ENCODE measurements at places on chromosomes 11 and 22.

- DNase-seq, result no peak
These were observed 7.6 kb downstream of the OR9G1 start for GRCh38 chr11:56706486-56706885.

- DNase-seq, result no peak
These were observed 379 bp upstream of the RAB38 start for GRCh38 chr11:88175569-88176075.

DNA sequence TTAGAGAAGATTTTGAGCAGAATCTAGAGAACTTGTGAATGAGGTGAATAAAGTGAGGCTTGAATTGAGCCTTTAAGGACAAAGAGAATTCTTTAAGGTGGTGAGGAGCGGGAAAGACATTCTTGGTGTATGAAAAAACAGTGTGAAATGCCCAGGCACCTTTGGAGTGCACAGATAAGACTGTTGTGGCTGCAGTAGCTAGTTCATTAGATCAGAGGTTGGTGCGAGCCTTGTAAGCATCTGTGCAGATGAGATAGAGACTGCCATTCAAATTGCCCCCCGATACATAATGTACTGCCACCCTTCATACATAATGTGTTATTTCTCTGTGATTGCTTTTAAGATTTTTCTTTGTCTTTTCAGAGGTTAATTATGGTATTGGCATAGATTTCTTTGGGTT, 31.3 kb downstream of the ATXN10 start:
- no peak for DNase-seq

DNA sequence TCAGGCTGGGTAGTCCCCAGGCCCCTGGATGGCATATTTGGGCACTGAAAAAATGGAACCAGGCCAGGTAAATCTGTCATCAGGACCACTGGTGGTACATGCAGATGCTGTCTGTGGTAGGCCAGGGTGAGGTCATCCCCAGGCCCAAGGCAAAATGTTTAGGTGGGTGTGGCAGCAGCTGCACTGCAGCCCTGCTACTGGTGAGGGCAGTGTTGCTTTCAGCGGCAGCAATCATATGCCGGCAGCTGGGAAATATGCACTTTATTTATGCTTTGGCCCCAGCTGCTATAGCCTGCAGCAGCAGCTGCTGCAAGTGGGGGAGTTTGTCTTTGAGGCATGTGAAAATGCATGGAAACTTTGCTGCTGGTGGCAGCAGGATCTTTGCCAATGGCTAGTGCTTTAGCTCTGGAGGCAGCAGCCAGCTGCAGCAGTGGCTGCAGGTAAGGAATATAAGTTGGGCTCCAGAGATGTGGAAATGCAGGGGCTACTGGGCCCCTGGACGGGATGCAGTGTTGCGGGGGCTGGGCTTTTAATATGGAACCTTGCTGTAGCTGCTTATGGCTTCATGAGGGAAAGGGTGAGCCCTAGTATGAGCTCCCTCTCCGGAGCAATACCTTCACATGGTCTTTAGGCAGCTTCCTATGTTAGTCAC, 365.7 kb upstream of the CADM1 start:
- DNase-seq, result no peak

DNA sequence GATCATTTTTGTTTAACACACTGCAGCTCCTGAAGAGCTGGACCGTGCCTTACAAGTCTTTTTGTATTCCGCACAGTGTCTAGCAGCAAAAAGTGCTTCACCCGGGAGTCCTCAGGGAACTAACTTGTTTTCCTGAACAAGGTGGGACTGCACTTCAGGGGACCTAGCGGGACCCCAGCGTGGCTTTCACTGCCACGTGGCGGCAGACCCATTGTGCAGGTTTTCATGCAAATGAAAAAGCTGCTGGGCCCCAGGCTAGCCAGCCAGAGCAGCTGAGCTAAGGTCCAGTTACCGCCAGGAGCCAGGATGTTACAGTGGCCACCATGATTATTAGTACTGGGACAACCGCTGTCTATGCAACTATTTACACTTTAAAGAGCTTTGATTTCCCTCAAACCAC, 90.6 kb downstream of the FAR1 start:
- no peak for DNase-seq

DNA sequence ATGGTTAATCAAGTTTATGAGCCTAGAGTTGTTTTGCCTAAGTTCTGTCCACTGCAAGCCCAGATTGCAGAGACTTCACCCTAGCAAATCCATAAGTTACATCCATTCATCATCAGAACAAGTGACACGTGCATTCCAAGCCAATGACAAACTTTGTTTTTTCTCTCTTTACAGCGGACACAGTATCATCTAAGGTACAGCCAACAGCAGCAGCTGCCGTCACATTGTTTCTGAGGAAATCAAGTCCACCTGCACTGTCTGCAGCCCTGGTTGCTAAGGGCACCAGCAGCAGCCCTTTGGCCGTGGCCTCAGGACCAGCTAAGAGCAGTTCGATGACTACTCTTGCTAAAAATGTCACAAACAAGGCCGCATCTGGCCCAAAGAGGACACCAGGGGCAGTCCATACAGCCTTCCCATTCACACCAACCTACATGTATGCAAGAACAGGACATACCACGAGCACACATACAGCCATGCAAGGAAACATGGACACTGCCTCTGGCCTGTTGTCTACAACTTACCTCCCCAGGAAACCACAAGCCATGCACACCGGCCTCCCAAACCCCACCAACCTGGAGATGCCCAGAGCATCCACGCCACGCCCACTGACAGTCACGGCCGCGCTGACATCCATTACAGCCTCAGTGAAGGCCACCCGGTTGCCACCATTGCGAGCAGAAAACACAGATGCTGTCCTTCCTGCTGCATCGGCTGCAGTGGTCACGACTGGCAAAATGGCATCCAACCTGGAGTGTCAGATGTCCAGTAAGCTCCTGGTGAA, 155.8 kb downstream of the C11orf91 start:
- DNase-seq, result no peak

- no peak for DNase-seq
These were observed 50.1 kb upstream of the RASSF10 start for GRCh38 chr11:12958986-12959385.

DNA sequence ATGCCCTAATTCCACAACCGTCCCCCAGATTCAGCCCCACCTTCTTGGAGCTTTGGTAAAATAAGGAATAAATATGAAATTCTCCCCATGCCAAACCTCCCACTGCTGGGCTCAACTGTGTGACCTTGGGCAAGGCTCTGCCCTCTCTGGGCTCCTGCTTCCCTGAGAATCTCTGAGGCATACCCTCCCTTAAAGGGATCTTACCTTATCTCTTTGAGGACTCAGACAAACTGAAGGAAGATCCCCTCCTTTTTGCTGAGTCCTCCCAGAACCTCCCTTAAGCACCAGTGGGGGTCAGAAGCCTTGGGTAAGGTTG, 2.7 kb downstream of the CD248 start:
- DNase-seq, result no peak

DNA sequence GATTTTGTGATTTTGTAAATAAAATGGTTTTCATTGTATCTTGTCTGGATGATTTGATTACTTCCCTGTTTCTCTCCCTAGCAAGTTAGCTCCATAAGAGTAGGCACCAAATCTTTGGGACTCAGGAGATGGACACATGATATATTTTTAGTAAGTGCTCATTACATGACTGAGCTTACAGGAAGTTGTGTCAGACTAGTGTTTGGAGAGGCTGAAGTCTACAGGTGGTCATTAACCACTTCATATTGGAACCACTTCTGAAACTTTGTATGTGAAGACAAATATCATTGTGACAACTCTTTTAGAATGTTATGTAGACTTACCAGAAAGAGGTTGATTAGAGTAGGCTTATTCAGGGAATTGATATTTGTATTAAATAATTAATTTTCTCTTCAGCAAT, 19.1 kb downstream of the ARHGAP42 start:
- DNase-seq, result no peak

DNA sequence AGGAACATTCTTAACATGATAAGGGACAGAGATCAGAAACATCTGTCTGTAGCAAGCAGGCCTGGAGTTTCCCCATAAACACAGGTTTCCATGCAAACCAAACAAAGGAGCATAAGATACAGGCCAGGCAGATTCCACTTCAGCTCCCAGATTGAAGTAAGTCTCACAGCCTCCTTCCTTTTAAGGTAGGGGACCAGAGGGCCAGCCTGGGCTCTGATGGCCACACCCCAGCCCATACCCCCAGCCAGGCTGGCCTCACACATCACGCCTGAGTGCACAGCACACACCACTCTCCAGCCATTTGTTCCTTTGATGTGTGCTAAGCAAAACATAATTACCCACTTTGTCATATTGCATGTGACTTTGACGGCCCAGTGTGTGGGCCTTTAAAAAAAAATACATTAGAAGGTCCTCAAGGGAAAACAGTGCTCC, 518.7 kb downstream of the NTM start:
- no peak for DNase-seq

GRCh38 chr11:825366-826226, 2.1 kb upstream of the CRACR2B start:
- no peak for DNase-seq

DNA sequence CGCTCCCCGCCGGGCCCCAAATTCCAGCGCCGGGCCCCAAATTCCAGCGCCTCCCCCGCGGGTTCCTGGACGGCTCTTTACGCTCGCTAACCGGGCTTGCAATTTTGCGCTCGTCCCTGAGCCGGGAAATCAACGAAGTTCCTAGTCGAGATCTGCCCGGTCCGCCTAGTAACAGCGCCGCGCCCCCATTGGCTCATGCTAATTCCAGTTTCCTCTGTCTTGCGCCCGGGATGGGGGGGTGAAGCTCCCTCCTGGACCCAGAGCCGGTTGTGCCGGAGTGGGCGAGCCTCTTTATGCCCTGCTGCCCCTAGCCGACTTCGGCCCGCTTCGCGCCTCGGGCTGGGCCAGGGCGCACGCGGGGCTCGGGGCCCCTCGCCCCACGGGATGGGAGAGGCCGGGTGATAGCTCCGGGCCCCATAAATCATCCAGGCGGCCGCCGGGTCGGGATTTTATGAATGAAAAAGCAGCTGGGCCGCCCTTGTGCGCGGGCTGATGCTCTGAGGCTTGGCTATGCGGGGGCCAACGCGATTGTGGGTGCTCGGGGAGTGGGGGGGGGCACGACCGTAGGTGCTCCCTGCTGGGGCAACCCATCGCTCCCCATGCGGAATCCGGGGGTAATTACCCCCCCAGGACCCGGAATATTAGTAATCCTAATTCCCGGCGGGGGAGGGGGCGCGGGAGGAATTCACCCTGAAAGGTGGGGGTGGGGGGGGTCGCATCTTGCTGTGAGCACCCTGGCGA, 1.8 kb upstream of the CCND1 start:
- no peak for DNase-seq

GRCh38 chr11:59943997-59944714, 5.9 kb downstream of the OOSP1 start:
- no peak for DNase-seq

- DNase-seq, result no peak
These were observed 18.9 kb downstream of the AP1B1 start for GRCh38 chr22:29369460-29369859.

DNA sequence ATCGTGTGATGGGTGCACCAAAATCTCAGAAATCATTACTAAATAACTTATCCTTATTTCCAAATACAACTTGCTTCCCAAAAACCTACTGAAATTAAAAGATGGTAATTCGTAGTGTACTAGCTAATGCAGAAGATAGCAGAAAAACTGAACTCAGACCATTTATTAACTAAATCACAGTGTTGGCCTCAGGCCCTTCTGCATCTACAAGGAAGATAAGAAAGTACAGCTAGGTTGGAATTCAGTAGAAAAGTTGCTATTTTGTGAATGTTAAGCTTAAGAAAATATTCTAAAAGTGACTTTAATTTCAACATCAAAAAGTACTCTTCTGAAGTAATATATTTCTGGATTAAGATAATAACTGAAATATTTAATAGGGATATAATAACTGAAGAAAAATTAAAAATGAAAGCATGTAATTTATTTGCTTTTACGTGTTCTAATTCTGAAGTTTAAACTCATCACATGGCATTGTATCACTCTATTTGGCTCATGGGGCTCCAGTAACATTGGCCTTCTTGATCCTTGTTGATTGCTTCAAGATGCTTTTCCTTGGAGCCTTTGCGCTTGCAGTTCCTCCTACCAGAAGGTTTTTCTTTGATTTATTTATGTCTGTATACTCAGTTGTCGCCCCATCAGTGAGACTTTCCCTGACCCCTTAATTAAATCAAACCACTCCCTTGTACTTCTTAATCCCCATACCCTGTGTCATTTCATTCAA, 847.9 kb upstream of the ANO3 start:
- no peak for DNase-seq

GRCh38 chr11:131476266-131476665, 105.9 kb downstream of the NTM start:
- no peak for DNase-seq

DNA sequence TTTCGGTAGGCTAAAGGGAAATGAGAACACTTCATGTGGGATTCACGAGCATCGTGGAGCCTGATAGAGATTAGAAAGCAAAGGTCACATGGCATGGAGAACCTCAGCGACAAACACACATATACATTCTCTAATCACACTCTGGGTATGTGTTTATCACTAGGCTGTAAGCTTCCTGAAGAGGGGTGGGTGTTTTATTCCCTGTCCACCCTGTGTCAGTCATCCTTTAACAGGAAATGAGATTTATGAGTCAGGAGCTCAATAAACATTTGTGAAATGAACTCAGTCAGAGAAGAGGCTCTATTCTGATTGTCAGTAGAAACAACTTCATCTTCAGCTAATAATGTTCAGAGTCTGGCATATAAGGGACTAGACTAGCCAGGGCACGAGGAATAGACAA, 71.7 kb upstream of the EIF3M start:
- no peak for DNase-seq

GRCh38 chr11:56333156-56333555, 12.7 kb upstream of the OR8K1 start:
- no peak for DNase-seq

- DNase-seq, result no peak
These were observed 6.4 kb downstream of the ENDOD1 start for GRCh38 chr11:95095858-95096587.

- no peak for DNase-seq
These were observed 15.2 kb upstream of the TBX1 start for GRCh38 chr22:19745155-19746101.

DNA sequence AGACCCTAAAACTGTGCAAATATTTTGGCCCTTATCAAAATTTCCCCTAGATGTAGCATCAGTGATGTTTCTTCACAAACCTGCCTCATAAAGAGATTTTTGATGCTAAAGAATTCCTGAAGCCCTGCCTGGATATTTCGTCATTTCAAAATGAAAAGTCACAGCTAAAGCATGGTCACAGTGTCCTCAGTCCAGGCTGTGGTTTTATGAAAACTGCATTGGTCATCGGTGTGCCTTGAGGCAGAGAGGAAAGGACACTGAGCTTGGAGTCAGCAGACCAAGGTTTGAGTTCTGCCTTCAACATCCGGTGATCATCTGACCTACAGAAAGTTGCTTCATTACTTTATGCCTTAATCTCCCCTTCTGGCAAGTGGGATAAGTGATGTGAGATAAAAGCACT, 34.8 kb upstream of the ALKBH3 start:
- DNase-seq, result no peak

GRCh38 chr11:70322666-70323065, 52.2 kb downstream of the PPFIA1 start:
- no peak for DNase-seq

- no peak for DNase-seq
These were observed 374.8 kb downstream of the MIAT start for GRCh38 chr22:27032091-27032761.

Data from activated CD8-positive, alpha-beta memory T cell treated with anti-CD3 and anti-CD28 coated beads for 1 hour (primary cell).